ENCODE measurements at places on chromosomes 13 and 19. TPM values are rescaled to one million over a fixed set of nuclear protein-coding genes. Genes with fewer than 3 reads are reported as not detected.
A peak's percentile ranks its signal among the peaks of the same experiment; 100 is the strongest.

DNA sequence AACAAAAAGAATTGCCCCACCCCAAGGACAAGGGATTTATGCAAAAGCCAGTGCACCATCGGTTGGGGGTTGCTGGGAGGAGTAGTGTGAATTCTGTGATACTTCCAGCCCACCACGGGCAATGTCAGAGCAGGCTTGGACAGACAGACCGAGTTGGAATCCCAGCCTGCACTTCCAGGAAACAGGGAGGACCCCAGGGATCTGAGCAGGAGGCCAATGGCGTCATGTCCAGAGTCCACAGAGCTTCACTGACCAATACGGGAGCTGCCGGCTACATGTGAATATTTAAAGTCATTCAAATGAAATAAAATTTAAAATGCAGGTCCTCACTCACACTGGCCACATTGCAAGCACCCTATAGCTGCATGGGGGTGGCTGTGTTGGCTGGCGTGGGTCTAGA is 10.9 kb downstream of the ZNRF4 start:
- no peak for DNase-seq

DNA sequence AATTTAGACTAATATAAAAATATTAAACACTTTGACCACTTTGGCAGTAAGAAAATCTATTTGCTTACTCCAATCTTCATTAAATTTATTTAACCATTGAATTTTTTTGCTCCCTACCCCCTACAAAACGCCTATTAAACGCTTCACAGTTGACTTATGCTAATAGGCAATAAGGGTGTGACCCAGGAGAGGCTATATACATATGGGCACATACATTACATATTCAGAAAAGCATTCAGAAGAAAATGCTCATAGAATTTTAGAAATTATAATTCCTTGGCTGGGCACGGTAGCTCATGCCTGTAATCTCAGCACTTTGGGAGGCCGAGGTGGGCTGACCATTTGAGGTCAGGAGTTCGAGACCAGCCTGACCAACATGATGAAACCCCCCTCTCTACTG is 95.6 kb upstream of the STARD13 start:
- no peak for DNase-seq

- no peak for DNase-seq
These were observed 110.8 kb downstream of the RXFP2 start for GRCh38 chr13:31850041-31850555.

DNA sequence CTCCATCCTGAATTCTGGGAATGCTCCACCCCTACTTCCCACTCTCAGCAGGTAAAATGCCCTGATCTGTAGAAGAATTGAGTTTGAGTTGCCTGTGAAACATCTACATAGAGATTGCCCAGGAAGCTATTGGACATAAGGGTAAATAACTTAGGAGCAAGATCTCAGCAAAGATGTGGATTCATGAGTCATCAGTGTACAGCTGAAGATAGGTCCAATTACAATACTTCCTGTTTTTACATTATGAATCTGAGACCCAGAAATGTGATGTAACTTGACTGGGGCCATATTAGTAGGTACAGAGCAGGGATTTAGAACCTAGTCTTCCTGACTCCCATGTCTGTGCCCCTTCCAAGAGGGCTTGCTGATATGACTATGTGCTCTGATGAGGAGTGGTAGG is 79.4 kb upstream of the FNDC3A start:
- no peak for DNase-seq

DNA sequence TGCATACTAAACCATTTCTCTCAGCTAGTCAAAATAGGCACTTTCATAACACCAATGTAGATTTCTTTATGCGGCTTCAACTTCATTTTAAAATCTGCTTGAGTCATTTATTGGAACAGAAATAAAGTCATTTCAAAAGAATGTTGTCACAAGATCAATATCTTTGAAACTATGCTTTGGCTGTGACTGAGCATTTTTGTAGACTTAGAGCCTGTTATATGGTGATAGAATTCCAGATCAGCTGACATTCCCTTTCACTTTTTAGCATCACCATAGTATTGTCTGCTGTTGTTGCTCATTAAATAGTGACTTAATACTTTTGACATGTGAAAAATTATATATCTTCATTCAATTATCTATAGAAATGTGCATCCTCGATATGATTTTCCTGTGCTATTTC is 279.2 kb upstream of the PRR20A start:
- no peak for DNase-seq

- peak; percentile 79 for DNase-seq
These were observed 3.0 kb downstream of the CNFN start for GRCh38 chr19:42386974-42387707.

Gene SLC1A6
- total RNA-seq = not detected

Data from activated naive CD8-positive, alpha-beta T cell treated with anti-CD3 and anti-CD28 coated beads for 36 hours (primary cell).